Stimulated activated CD8-positive, alpha-beta memory T cell treated with anti-CD3 and anti-CD28 coated beads, Interleukin-4, amount 100 ng/mL, for 4 hours (primary cell): ENCODE measurements at places on chromosomes 1 and 21.

DNA sequence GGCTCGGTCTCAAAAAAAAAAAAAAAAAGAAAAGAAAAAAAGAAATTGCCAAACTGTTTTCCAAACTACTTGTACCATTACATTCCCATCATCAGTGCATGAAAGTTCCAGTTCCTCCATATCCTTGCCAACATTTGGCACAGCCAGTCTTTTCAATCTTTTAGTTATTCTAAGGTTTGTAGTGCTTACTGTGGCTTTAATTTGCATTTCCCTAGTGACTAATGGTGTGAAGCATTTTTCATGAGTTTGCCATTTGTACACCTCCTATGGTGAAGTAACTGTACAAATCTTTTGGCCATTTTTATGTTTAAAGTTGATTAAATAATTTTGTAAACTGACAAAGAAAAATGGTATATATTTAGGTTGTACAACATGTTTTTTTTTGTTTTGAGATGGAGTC lies 70.7 kb downstream of the DEGS1 start:
- DNase-seq = no peak

GRCh38 chr21:25563361-25564116 lies 43.7 kb downstream of the MRPL39 start:
- DNase-seq = no peak

GRCh38 chr1:245807954-245808719 lies 653.4 kb downstream of the KIF26B start:
- no peak for DNase-seq

DNA sequence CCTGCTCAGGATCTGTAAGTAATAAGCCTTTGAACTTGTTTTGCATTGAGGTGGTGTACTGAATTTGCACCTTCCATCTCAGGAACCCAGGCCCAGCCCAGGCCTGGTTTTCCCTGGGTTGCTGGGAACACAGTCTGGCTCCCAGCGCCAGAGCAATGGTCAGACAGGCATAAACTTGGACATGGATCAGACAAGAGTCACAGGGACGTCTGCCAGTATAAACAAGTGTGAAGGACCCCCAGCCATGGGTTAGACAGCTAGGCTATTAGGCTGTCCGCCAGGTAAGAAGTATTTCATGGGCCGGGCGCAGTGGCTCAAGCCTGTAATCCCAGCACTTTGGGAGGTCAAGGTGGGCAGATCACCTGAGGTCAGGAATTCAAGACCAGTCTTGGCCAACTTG lies 5.5 kb downstream of the IFNLR1 start:
- DNase-seq = no peak

DNA sequence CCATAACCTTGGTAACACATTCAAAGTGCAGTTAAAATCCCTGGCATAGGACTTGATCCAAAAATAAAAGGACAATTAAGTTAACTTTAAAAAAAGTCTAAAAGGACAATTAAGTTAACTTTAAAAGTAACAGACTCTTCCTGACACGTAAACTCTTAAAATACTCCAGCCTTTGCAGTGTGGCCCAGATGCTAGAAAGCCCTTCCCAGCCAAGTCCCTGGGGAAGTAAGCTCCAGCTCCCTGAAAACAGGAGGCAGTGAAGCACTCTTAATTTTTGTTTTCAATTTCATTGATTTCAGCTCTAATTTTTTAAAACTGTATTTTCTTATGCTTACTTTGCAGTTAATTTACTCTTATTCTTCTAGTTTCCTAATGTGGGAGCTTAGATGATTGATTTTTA lies 5.1 kb upstream of the AIM2 start:
- DNase-seq = no peak

GRCh38 chr1:183596500-183596899 lies 6.2 kb upstream of the NCF2 start:
- no peak for DNase-seq

GRCh38 chr1:152001631-152002584 lies 8.2 kb upstream of the S100A10 start:
- peak; percentile 65 for DNase-seq

GRCh38 chr1:66553846-66554245 lies 19.9 kb downstream of the SGIP1 start:
- no peak for DNase-seq

- no peak for DNase-seq
These were observed 634.9 kb downstream of the LMO4 start for GRCh38 chr1:87963556-87963955.

DNA sequence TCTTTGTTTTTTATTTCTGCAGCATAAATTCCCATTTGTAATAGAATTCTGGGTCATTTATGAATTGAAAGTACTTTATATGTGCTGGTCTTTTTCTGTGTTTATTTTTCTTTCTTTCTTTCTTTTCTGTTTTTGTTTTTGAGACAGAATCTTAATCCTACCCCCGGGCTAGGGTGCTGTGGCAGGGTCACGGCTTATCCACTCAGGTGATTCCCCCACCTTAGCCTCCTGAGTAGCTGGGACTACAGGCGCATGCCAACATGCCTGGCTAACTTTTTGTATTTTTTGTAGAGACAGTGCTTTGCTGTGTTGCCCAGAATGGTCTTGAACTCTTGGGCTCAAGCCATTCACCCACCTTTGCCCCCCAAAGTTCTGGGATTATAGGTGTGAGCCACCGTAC lies 18.7 kb downstream of the RAP1A start:
- DNase-seq = no peak

DNA sequence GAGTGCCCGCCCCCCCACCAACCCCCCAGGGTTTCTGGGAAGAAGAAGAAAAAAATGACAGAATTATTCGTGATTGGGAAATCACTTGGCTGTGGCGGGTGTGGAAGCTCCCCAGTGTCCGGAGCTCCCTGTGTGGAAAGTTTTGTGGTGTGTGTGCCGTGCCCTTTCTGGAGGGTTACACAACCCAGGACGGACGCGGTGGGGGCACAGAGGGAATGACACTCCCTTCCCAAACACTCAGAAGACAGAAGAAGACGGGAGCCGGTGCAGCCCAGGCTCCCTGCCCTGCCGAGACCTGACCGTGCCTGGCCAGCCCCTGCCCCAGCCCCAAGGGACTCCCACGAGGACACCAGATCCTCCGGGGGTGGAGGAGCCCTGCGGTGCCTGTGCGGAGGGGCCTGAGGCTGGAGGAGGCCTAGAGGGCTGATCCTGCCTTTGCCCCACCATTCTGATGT lies 33.0 kb upstream of the ADARB1 start:
- no peak for DNase-seq

- DNase-seq = peak; percentile 85
These were observed at the start of gene EXOSC10 for GRCh38 chr1:11099310-11100148. Gene EXOSC10 (minus strand): TSS chr1:11099869. CDS start chr1:11099831, 38 bp downstream.

- DNase-seq = no peak
These were observed 11.9 kb downstream of the ATP13A2 start for GRCh38 chr1:16999863-17000262.

- no peak for DNase-seq
These were observed 31.5 kb downstream of the JAK1 start for GRCh38 chr1:64934878-64935275.

- DNase-seq = no peak
These were observed 13.2 kb upstream of the UMODL1 start for GRCh38 chr21:42057851-42058437.

DNA sequence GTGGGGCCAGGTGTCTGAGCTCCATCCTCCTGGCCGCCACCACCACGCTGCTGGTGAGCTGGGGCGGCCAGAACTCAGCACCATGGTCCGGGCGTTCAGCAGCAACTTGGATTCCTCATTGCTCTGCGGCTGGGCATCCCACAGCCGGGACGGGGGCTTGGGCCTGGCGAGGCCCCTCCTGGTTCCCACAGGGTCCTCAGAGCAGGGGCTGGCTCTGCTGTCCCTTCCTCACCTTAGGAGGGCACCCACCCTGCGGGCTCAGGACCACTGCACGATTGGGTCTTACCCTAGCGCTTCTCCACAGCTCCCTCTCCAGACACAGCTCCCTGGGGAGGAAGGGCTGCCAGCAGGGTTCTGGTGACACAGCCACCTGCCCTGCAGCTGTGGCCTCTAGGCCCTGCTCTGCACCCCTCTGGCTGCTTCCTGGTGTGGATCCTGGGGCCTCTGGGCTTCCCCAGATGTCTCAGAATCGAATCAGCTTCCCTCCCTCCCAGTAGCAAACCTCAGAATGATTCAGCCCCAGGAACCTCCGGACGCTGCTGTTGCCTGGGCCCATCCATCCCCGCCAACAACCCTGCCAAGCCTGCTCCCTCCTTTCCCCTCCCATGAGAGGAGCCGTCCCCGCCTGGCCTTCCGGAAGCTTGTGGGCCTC lies 25.0 kb downstream of the CRYAA start:
- no peak for DNase-seq

GRCh38 chr1:24323281-24323680 lies 4.1 kb downstream of the GRHL3 start:
- DNase-seq = no peak

DNA sequence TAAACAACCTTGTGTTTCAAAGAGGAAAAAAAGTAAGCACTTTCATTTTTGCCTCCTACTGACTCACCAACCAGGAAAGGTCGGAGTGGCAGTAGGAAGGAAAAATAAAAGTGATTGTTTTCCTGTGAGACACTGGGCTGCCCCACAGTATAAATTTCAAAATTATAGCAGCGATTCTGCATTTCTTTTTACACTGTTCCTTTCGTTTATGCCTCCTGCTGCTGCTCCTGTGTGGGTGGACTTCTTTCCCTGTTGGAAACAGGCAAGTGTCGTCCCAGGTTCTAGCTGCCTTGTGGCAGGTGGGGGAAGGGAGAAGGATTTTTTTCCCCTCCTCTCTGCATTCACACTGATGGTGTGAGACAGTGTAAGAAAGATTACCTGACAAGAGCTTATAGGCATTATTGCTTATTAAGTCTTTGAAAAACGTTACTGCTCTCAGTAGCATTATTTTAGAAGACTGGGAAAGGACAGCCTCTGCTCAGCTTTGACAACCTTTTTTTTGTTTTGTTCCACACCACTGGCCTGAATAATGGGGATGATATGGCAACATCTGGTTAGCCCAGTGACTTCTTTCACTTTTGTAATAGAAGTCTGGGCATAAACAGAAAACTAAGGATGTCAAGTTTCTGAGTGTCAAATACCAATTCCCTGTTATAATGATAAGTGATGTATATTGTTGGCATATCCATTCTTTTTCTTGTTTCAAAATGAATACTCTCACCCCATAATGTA lies 77.9 kb downstream of the NEK7 start:
- no peak for DNase-seq

DNA sequence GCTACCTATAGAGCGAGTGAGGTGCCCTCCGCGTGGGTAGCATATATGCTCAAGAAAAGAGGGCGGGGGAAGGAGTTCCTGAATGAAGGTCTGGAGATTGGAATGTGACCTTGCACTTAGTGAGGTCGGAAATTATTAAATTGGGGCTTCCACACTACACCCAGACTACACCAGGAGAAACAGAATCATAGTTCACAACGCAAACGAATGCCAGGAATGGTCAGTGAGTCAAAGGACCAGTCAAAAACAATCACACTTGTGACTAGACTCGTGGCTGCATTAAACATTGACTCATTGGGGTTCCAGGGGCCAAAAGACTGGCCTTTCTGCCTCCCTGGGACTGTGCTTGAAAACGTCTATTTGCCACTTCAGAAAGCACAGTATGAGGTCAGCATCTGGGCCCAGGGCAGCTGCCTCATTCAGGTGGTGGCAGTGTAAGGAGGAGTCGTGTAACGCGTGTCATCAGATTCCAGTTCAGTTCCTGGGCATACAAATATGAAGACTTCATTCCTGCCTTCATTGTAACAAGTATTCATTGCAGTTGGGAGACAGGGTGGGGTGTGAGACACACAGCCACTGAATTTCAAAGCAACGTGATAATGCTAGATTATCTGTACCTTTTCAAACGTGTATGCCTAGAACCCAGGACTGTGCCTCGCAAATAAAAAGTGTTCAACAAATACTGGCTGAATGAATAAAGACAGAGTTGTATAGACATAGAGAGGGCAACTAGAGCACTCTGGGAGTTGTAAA lies at the start of gene YOD1:
Gene YOD1 (minus strand): TSS at position 18 of the 753 bp plus-strand sequence. CDS start 178 bp downstream, outside the sequence.
- no peak for DNase-seq

GRCh38 chr21:44255511-44255981 lies 6.2 kb downstream of the DNMT3L start:
- DNase-seq = no peak

DNA sequence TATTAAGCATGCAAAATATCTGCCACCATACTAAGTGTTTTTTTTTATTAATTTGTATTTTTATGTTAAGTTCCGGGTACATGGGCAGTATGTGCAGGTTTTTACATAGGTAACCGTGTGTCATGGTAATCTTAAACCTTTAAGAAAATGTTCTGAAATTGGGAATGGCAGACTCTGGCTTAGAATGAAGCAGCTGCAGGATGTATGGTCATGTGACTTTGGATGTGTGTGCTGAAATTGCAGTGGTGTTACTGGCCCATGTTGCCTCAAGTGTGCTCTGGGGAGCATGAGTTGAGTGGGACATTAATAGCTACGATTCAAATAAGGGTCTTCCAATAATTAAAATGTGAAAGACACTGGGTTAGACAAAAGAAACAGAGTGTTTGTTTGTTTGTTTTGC lies 6.7 kb downstream of the GRIK1 start:
- no peak for DNase-seq

- no peak for DNase-seq
These were observed 62.8 kb downstream of the SLC66A1 start for GRCh38 chr1:19374926-19375325.

DNA sequence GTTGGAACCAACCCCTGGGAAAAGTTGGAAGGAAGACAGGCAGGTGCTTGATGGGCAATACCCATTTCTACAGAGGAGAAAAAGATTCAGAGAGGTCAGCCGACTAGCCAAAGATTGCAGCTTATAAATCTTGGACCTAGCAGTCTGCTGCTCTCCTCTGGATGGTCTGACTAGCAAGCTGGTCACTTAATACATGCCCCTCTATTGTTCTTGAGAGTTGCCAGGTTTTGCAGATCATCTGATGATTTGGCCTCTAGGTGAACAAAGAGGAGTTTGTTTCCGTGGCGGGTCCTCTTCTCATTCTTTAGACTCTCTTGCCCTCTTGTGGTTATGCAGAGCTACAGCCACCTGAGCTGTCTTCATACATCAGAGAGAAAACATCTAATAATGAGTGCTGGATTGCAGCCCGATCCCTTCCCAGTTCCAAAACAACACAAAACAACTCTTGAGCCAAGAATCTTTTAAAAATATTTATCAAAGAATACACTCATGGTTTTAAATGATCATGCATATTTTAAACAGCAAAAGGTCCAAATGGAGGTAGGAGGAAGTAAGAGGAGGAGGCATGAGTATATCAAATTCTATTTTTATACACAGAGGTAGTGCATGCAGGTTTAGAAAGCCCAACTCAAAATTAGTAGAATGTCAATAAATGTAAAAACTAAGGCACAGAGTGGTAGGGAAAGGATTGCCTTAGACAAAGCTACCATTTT lies 115.7 kb downstream of the SLC30A10 start:
- no peak for DNase-seq

GRCh38 chr1:228144993-228145343 lies 4.8 kb upstream of the GJC2 start:
- no peak for DNase-seq

GRCh38 chr1:110829955-110830553 lies 42.9 kb upstream of the CD53 start:
- no peak for DNase-seq

- DNase-seq = no peak
These were observed 25.2 kb downstream of the VAMP4 start for GRCh38 chr1:171716616-171717015.
